Fibroblast of upper back skin (primary cell): ENCODE measurements at places on chromosomes 2 and 18.

- peak; percentile 23 for DNase-seq
Measured at GRCh38 chr2:88903749-88904353, 212.4 kb downstream of the RPIA start.

DNA sequence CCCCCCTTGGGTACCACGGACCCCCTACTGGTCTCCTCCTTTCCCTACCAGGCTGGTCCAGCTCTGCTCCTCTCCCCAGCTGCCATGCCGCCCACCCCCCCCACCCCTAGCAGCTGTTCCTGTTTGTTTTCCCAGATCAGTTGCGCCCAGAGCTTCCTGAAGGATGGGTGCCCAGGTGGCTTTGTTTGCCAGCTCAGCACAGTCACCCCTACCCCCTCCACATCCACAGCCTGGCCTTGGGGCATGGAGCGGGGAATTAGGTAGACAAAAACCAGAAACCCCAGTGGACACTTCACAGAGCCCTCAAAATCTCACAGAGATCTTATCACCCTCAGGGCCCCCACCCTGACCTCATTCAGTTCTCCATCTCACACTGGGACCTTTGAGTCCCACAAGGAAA, 3.7 kb upstream of the CRYBA2 start:
- DNase-seq = no peak

DNA sequence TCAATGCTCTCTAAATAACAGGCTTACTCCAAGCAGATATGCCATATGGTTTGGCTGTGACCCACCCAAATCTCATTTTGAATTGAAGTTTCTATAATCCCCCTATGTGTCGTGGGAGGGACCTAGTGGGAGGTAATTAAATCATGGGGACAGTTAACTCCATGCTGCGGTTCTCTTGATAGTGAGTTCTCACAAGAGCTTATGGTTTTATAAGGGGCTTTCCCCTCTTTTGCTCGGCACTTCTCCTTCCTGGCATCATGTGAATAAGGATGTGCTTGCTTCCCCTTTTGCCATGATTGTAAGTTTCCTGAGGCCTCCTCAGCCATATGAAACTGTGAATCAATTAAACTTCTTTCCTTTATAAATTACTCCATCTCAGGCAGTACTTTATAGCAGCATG, 302.7 kb upstream of the ZC3H15 start:
- no peak for DNase-seq

- DNase-seq = no peak
Measured at GRCh38 chr2:178550352-178550751, 70.1 kb downstream of the PLEKHA3 start.

DNA sequence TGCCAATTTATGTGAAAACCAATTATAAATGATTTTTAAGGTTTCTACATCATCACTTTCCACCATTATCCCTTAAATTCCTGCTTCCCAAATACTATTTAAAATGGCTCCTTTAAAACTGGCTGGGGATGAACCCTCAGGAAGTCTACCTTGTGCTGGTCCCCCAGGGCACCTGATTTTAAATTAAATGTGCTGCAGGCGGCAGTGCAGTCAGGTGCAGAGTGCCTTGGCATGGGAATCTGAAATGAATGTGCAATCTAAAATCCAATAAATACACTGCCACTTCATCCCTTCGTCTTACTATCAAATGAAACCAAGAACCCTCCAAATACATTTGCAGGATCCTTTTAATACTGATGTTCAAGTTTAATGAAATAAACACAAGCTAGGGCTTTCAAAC, 61.8 kb downstream of the C2orf76 start:
- DNase-seq = no peak

GRCh38 chr2:2788076-2788475, 457.0 kb upstream of the MYT1L start:
- no peak for DNase-seq

GRCh38 chr2:196739031-196739430, 60.5 kb downstream of the GTF3C3 start:
- DNase-seq = no peak

GRCh38 chr18:77822632-77823031, 573.0 kb downstream of the GALR1 start:
- no peak for DNase-seq

- DNase-seq = peak; percentile 67
Measured at GRCh38 chr2:165401285-165401852, 68.1 kb upstream of the CSRNP3 start.

DNA sequence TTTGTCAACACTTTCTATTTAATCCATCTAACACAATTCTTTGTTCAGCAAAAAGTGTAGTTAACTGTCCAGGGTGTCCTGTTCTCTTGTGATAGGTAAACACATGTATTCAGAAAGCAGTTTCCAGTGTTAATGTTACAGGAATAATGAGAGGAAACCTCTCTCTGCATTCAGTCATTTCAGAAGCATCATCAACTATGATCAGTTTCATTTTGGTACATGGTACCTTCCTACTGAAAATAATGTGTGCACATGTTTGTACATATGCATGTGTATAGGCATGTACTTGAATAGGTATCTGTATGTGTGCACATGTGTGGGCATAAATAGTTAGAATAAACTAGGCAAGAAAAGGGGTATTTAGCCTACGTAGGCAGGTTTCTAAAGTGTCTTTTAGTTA, 16.6 kb downstream of the EFEMP1 start:
- DNase-seq = no peak

GRCh38 chr2:206260188-206261012, 14.1 kb upstream of the ZDBF2 start:
- peak; percentile 31 for DNase-seq

DNA sequence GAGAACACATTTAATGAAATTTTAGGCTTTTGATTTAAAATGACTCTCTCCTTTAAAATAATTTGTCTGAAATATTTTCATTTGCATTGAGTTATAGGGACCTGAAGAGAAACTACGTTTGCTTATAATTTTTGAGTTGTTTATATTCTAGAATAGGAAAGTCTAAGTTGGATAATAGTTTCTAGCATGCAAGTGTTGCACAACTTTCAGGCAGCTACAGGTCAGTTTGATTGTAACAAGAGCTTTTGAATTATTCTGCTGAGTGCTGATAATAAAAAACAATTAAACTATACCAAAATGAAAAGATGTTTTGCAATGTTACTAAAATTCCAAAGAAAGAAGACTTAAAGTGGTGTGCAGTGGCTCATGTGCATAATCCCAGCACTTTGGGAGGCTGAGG, 71.0 kb downstream of the PDE1A start:
- DNase-seq = no peak

DNA sequence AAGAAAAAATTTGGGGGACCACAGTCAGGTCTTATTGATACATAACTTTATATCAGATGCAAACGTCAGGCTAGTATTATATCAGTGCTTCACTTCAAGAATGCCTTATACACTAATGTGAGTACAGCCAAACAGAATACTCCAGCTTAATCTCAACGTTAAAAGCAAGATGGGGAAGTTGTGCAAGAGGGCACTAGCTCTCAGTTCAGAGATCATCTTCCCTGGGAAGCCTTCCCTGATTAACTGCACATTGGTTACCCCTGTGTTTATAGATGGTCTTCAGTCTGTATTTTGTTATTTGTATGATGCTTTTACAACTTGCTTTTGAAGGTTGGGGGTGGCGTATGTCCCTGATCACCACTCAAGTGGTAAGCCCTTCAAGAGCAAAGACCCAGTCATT, 11.4 kb downstream of the EPAS1 start:
- DNase-seq = no peak

DNA sequence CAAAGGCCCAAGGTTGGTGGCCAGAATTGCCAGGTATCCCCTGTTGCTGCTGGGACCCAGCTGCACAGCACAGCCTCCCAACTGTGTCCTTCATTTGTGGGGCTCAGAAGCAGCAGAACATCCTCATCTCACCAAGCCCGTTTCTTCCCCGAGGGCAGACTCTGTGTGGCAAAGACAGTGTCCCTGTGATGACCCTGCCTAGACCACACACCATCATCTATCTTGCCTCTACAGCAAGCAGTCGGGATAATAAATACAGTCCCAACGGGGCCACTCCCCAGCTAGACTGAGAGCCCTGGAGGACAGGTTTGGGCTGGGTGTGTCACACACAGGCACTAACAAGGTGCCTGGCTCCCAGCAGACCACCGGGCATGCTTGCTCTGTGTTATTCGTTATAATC, 93.4 kb downstream of the PTGR3 start:
- no peak for DNase-seq

DNA sequence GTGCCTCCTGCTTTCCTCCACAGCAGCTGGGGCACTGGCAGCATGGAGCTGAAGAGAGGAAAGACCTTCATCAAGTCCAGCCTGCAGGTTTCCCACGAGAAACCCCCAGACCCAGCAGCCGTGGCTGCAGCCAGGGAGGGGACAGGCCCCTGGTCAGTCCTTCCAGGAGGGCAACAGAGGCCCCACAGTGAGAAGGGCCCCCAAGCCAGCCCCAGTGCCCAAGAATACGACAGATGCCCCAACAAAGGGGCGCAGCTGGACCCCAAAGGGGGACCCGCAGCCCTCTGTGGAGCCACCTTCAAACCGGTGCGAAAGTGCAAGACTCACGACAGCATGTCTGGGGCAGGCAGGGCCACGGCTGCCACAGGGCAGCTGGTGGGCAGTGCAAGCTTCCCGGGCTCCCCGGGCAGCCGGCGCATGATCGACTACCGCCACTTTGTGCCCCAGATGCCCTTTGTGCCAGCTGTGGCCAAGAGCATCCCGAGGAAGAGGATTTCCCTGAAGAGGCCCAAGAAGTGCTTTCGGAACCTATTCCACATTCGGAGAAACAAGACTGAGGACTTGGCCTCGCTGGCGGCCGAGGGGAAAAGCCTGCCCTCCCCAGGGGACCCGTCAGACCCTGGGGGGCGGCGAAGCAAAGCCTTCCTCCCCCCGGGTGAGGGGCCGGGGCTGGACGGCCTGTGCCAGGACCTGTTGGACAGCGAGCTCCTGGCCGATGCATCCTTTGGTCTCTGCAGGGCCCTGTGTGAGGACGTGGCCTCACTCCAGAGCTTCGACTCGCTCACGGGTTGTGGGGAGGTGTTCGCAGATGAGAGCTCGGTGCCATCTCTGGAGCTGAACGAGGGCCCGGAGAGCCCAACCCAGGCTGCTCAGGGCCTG, 6.9 kb downstream of the AMER3 start:
- no peak for DNase-seq

DNA sequence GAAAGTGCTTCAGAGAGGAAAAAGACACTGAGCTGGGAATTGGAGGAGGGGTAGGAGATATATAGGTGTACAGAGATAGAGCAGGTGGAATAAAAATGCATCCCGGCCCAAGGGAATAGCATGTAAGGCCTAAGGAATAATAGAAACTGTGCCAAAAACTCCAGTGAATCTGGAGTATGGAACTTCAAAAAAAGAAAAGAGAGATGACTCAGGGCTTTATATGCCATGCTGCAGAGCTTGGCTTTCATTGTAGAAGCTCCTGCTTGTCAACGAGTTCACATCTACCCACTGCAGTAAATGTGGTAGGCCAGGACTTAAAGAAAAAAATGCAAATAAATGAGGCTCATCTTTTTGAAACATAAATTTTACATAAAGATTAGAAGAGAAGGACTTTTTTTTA, 131.8 kb downstream of the MREG start:
- peak; percentile 73 for DNase-seq

DNA sequence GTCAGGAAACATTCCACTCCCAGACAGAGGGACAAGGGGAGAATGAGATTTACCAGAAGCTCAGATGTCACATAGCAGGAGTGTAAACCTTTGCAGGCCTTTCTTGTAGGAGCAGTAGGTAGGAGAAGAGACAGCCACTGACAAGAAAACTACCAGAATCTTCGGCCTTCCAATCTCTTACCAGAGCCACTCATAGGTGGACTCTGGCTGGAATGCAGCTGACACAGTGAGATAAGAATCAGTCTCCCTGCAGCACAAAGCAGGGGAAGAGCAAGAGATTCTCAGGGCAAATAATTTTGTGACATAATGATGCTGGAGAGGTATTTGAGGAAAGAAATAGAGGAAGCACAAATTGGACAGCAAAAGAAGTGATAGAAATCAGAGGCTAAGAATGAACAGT, 1534.5 kb downstream of the DPP10 start:
- no peak for DNase-seq
